Activated naive CD4-positive, alpha-beta T cell treated with anti-CD3 and anti-CD28 coated beads, Interleukin-2, amount 50 U/mL, for 16 hours (primary cell): ENCODE measurements at places on chromosomes 13 and 19.

GRCh38 chr13:45678282-45678681 lies 23.8 kb upstream of the CBY2 start:
- DNase-seq: no peak

- DNase-seq: no peak
Observed at GRCh38 chr13:60369242-60369641, 27.8 kb upstream of the TDRD3 start.

GRCh38 chr13:44758630-44759383 lies 182.7 kb upstream of the TSC22D1 start:
- DNase-seq: no peak

- no peak for DNase-seq
Observed at GRCh38 chr19:14477418-14478112, 2.4 kb upstream of the PTGER1 start.

GRCh38 chr13:36683701-36684100 lies 9.9 kb downstream of the SERTM1 start:
- DNase-seq: no peak

DNA sequence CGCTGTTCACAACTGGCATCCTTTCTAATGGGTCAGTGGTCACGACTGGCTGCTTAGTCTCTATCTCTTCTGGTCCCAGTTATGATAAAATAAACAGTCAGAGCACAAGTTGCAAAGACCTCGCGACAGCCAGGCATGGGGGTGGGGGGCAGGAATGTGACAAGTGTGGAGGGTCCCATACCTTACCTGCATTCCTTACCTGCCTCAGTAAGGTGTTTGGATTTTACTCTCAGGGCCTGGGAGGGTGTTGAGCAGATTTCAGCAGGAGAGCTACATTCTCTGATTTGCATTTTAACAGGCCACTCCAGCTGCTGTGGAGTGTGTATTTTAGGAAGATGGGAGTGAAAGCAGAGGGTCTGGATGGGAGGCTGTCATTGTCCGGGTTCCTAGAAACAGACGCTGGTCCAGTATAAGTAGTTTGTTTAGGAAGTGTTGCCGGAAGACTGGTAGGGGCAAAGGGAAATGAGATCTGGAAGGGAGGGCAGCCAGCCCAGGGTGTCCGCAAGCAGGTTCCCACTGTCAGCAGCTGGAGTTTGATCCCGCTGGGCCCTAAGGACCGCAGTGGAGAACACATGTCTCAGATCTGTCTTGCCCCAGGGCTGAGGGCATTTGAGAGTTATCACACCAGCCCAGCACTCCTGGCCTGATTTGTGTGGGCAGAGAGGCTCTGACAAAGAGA lies 920.0 kb downstream of the UQCRFS1 start:
- no peak for DNase-seq
